Brain (organoid and tissue), 16 donors: ENCODE measurements at places on chromosomes 4 and X.

- DNase-seq = no peak
Measured at GRCh38 chrX:153876112-153876491, 9.9 kb downstream of the L1CAM start.

DNA sequence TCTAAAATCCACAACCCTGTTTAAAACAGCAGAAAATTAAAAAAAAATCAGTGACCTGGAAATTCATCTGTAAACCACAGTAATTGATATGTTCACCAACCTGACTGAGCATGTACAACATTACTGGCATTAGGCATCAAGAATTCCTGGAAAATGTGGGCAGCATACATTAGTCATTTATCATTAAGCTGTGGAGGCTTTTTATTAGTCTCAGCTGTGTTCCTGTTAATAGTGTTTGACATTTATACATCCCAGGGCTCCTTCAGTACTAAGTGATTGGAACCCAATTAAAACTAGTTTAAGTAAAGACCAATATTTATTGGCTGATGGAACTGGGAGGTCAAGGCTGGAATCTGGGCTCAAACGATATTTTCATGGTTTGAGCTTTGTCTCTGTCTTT, 227.3 kb upstream of the GIMD1 start:
- DNase-seq = no peak

DNA sequence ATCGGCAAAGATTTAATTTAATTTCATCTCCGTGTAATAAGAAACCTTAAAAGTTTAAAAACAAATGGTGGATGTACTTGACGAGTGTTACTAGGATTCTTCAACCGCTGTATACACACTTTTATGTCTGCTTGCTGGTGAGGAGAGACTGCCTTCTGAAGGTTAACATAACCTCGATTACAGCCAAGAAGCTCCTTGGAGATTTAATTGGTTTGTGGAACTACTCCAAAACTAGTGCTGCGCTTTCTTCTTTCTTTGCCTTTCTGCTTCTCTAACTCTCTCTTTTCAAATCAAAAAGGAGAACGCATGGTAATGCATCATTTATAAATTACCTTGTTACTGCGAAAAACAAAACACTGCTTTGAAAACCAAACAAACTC, 109.0 kb downstream of the ANTXR2 start:
- peak; percentile 60 for DNase-seq

GRCh38 chr4:23969635-23970145, 79.8 kb upstream of the PPARGC1A start:
- DNase-seq = no peak

DNA sequence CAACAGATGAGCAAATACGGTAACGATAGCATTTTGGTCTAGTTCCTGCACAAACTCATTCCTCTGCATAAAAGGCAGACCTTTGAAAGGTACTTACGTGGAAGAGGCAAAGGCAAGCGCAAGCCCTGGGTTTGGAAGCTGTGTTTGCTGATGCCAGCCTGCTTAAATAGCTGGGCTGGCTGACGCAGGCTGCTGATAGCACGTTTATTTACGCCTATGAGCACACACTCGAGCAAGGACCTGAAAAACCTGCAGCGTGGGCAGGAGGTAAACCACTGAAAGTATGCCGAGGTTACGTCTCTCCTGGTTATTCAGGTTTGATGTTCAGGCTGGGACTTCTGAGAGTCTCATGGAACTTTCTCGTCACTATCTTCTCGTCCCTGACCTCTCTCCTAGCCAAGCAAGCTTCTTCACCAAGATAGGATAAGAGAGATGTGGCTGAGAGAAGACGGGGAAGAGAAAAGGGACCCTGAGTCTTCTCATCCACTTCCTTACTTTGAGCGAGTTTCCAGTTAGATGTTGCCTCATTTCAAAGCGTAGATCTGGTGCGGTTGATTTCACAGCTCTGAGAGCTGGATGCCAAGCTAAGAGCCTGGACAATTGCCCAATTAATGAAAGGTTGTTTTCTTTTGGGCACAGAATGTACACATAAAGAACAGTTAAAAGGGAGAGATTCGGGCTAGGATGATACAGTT, at the start of gene HOPX:
TSS of gene HOPX (minus strand) at position 139 of the 695 bp plus-strand sequence. CDS start 23,480 bp downstream, outside the sequence.
- DNase-seq = peak; percentile 40

DNA sequence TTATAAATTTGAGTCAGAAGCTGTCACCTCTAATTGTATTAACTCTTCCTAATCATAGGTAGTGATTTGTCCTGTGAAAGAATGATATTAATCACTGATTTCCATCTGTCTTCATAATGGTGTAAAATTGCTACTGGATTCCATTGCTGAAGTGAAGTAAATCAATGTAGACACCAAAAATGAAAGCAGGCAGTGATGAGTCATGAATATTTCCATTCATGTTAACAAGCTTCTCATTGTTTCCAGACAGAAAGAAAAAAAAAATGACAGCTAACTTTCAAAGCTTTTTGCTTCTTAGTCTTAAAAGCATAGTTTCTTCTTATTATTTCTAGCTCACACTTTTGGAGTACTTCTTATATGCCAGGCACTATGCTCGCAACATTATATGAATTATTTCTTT, 21.5 kb downstream of the FAM114A1 start:
- DNase-seq = no peak

DNA sequence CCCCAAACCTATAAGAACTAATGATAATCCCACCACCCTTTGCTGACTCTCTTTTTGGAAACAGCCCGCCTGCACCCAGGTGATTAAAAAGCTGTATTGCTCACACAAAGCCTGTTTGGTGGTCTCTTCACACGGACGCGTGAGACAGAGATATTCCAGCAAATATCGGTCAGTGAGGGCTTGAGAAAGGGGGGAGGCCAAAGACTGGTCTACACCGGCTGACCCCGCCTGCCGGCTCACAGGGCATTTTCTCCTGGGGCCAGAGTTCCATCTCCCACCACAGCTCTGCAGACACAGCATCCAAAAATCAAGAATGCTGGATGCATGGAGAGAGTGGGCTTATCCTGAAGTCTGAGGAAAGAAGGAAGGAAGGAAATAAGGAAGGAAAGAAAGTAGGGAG, 176.0 kb downstream of the SHOX start:
- no peak for DNase-seq
